Left ventricle myocardium inferior (tissue), 1 donor: ENCODE measurements at places on chromosomes 13 and 19.

DNA sequence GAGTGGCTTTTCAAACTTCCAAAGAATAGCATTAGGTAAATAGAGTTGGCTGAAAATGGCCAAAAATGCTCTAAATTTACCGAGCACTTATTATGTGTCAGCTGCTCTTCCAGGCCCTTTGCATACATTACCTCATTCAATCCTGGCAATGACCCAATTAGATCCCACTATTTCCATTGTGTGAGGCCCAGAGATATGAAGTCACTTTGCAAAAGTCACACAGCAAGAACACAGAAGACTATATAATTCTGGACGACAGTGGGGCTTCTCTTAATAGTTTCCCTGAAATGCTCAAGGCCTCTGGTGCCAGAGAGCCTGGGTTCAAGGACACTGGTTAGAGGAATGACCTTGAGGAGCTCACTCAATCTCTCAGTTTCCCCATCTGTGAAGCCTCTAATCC is 146.8 kb downstream of the IER2 start:
- no peak for DNase-seq

- DNase-seq: peak; percentile 68
These were observed 2.0 kb downstream of the OLFM2 start for GRCh38 chr19:9934132-9934950.

- no peak for DNase-seq
These were observed 6.0 kb downstream of the SIGLEC11 start for GRCh38 chr19:49954933-49955332.

- DNase-seq: no peak
These were observed 8.2 kb upstream of the SUCLA2 start for GRCh38 chr13:48009284-48009683.

- DNase-seq: no peak
These were observed 1.7 kb upstream of the IFT88 start for GRCh38 chr13:20565115-20565736.

DNA sequence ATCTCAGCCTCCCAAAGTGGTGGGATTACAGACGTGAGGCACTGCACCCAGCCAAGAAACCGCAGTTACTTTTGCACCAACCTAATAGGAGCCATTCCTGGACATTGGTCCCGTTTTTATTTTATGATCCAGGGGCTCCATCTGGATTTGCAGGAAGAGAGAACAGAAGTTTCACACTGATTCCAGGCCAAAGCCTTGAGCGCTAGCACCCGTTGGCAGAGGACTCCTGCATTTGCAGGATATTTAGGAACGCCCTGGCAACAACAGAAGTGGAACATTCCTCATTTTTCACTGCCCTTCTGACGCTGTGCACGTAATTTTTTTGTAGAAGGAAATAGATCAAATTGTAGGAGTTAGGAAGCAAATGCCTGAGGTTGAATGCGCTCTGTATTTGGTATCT is 11.7 kb upstream of the SULT2A1 start:
- DNase-seq: no peak

- no peak for DNase-seq
These were observed 55.7 kb downstream of the FAM216B start for GRCh38 chr13:42836930-42837690.

GRCh38 chr13:26406791-26407190 is 150.7 kb upstream of the WASF3 start:
- no peak for DNase-seq

GRCh38 chr19:51476164-51476563 is 2.2 kb upstream of the CEACAM18 start:
- no peak for DNase-seq

DNA sequence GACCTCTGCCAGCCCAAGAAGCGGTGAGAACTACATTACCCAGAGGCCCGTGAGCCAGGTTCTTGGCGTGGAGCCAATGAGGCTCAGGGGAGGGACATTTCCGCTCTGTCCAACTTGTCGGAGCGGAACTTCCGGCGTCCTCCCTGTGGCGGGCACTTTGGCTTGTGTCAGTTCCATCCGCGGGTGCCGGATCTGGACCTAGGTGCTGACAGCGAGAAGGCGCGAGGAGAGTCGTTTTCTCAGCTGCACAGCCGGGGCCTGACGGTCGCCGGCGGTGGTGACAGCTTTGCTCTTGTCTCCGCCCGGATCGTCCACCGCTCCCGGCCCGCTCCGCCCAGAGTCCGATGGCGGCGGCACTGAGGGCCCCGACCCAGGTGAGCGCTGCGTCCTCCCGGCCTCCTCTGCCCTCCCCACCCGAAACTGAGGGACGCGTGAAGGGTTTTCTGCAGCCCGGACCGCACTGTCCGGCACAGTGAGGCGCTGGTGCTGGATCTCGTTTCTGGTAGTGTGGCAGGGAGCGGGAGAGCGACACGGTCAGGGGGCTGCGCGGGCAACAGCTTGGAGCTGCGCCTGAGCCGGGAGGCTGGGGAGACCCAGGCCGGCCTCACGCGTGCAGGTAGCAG is at the start of gene ZNF530:
Gene ZNF530, plus strand, starts transcription at position 125 of the 623 bp plus-strand sequence. CDS start 4,461 bp downstream, outside the sequence.
- peak; percentile 96 for DNase-seq

GRCh38 chr13:68667863-68668262 is 1437.7 kb upstream of the PCDH9 start:
- DNase-seq: no peak

- no peak for DNase-seq
These were observed 815.1 kb downstream of the DIAPH3 start for GRCh38 chr13:59348617-59349016.

GRCh38 chr19:16015805-16016173 is 60.5 kb upstream of the TPM4 start:
- no peak for DNase-seq

DNA sequence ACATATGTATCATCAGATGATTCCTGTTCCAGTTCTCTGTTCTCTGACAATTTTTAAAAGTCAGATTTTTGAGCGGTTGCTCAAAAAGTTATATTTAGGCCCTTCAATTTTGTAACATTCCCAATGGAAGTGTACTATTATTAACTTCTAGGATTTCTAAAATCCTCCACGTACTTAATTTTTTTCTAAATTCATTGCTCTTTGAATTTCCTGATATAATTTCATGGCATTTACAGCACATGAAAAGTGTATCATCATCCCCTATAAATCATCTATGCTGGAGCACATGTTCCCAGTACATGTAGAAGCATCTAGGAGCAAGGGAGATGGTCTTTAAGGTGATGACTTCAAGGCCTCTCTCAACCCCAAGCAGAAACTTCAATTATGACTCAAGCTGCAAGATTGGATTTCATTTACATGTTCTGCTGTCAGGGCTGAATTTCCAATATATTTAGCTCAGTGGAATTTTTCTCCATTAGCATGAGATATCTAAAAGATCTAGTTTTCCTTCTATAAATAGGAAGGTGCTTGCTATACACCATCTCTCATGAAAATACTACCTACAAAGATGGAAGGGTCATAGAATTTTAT is 392.8 kb upstream of the MIR17HG start:
- no peak for DNase-seq
